Fibroblast of mammary gland (primary cell): ENCODE measurements at places on chromosomes 5 and 9.

DNA sequence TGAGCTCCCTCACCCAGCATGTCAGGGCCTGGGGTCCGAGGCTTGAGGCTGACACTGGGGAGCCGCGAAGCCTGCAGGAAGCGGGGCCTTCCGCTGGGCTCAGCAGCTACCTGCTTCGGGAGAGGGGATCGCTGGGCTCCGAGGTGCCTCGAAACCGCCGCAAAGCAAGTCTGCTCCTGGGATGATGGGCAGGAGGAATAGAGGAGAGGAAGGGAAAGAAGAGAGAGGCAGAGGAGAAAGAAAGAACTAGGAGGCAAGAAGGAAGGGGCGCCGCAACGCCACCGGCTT lies 1.5 kb upstream of the PRDM12 start:
- DNase-seq: no peak

DNA sequence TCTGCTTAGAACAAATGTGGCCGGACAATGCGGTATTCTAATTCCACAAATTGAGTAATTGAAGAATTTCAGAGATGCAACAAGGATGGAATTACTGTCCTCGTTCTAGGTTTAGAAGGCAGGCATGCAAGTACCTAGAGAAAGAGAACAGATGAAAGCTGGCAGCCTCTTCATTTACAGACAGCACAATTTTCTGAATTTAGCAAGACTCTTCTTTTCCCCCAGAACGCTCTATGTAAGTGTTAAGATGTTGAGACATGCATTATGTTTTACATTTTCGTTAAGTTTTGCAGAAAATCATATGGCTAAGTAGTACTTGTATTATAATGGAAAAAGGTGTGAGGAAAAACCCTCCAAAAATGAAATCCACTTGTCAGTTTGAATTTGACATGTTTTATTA lies 259.5 kb upstream of the ARRDC3 start:
- DNase-seq: no peak

- DNase-seq: no peak
Measured at GRCh38 chr9:87573841-87574342, 76.2 kb downstream of the DAPK1 start.

DNA sequence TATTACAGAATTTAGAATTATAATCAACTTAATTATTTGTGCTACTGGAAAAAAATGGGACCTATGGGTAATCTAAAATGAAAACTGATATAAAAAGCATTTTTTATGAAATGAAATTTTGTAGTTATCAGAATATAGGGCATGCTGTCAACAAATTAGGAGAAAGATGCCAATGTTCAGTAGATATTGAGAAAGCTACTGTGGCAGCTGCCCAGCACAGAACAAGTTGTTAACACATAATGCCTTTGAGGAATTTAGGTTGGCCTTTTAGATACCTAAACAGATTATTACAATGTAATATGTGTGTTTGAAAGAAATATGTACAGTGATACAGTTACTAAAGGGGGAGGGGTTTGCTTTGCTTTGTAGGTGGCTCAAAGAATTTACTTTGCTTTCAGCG lies 54.1 kb downstream of the PPIC start:
- DNase-seq: no peak

GRCh38 chr5:39109606-39110005 lies 35.4 kb upstream of the RICTOR start:
- DNase-seq: no peak

- peak; percentile 36 for DNase-seq
Measured at GRCh38 chr5:15737036-15737821, 237.2 kb downstream of the FBXL7 start.
